ENCODE measurements at places on chromosomes 16 and 17.

DNA sequence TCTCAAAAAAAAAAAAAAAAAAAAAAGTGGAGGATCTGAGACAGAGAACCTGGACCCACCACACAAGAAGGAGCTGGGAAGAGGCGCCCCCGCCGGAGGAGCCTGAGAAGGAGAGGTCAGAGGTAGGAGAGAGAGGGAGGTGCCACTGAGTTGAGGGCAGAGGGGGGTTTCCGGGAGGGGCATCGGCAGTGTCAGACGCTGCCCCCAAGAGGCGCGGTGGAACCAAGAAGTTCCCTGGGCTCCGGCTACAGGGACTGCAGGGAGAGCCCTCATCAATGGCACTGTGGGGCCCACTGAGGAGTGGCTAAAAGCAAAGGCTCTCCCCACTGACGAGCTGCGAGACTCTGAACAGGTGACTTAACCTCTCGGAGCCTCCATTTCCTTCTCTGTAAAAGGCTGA is 4.2 kb downstream of the CCDC42 start:
- no peak for DNase-seq

GRCh38 chr17:4485676-4486646 is 12.7 kb upstream of the SPNS2 start:
- no peak for DNase-seq

DNA sequence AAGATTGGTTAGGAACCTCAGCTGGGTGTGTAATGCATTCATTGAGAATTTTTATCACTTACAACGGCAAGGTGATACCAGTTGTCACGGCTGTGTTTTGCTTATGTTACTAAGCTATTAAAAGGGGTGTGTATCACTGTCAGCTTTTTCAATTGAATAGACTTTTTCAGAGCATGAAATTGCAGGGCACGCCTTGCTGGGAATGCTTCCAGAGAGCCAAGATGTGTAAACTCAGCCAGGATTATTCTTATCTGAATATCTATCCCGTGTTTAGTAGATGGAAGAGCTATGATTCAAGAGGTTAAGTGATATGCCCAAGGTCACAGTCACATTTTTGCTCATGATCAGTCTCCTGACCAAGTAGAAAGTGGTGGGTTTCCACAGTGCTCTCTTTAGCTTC is 6.6 kb upstream of the TEKT3 start:
- peak; percentile 34 for DNase-seq

DNA sequence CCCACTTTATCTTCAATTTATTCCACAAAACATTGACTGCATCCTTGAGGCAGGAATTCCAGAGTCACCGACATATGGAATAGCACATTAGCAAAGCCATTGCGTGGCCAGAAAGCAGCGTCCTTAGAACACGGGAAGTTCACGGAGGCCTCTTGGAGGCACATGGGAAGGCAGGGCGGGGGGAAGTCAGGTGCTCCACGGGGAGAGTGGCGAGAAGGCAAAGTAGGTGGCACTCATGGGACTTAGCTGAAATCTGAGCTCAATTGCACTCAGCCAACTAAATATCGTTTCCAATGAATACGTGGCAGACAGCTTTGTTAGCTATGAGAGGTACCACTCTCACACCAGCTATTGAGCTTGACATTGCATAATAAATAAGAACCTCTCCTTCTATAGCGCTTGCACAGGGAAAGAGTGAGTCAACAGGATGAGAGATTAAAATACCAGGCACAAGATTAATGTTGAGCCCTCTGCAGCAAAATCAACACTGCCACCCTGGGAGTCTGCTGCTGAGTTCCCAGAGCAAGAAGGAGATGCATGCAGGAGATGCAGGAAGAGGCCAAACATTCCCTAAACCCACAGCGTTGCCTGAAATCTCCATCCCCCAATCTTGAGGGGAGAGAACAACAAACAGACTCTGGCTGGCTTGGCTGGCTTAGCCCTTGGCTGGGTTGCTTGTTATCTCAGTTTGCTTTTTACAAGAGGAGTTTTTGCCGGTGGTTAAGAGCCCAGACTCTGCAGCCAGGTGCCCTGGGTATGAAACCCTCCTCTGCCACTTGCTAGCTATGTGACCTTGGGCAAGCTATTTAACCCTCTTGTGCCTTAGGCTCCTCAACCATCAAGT is 28.8 kb downstream of the ABCC12 start:
- peak; percentile 95 for DNase-seq

DNA sequence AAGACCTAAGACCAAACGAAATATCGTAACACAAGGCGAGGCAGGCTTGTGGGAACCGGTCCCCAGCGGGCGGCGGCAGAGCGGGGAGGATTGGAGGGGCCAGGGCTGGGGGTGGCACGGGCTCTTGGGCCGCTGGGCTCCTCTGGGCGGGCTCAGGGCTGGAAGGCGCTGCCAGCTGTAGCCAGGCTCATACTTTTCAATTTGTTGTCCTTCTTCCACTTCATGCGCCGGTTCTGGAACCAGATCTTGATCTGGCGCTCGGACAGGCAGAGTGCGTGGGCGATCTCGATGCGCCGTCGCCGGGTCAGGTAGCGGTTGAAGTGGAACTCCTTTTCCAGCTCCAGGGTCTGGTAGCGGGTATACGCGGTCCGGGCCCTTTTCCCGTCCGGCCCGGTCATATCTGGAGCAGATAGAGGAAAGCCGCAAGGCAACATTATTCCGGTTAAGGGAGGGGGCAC is 1.5 kb downstream of the HOXB5 start:
- no peak for DNase-seq
